ENCODE measurements at places on chromosomes 7 and 10.

GRCh38 chr7:31782411-31782991 is 95.5 kb downstream of the PPP1R17 start:
- peak; percentile 66 for DNase-seq

DNA sequence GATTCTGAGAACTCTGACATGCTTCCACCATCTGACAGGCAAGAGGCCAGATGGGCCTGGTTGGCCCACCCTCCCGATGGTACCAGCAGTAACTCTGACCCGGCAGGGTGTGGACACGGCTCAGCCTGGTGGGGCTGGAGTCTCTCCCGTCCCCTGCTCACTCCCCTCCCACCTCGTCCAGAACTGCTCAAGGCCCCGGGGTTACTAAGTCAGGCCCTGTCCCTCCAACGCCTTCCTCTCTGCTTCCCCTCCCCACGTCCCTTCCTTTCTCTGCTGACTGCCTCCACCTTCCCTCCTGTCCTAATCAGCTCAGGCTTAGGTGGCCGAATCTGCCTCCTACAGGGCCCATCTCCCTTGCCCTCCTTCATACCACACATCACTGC is 12.5 kb downstream of the CALML5 start:
- no peak for DNase-seq

GRCh38 chr7:151757274-151757673 is 119.6 kb downstream of the PRKAG2 start:
- DNase-seq = no peak

DNA sequence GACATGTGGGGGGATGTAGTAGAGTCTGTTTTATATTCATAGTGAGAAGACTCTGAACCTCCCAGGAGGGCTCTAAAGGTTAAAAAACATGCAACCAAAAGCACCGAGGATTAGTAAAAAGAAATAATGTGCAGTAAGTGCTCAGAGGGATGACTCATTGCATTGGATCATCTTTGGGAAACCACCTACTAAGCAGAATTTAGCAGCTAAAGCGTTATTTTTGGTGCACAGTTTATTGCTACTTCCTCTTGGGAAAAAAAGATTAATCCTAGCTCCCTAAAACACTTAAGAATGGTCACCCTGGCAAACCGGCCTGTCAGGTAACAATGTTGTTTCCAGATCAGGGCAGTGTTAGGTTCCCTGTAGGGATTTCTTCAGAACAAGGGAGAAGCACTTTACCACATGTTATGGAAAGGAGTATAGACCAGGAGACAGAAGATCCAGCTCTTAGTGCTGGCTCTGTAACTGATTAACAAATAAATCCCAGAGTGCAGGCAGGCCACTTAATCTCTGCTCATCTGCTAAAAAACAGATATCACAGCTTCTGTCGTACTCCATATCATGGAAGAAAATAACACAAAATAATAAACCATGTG is 44.8 kb upstream of the FAM133B start:
- no peak for DNase-seq

GRCh38 chr7:99679400-99680191 is at the start of gene CYP3A5:
TSS of gene CYP3A5 (minus strand) at chr7:99679996. CDS start at chr7:99679896, 100 bp downstream.
- no peak for DNase-seq

GRCh38 chr10:30386801-30387588 is 37.9 kb upstream of the MTPAP start:
- DNase-seq = no peak

GRCh38 chr10:20040012-20040411 is 223.8 kb downstream of the PLXDC2 start:
- DNase-seq = no peak

- peak; percentile 88 for DNase-seq
These were observed 283.5 kb upstream of the PPP2R2D start for GRCh38 chr10:131617113-131617858.

GRCh38 chr10:98101366-98101765 is 33.1 kb upstream of the R3HCC1L start:
- DNase-seq = no peak

DNA sequence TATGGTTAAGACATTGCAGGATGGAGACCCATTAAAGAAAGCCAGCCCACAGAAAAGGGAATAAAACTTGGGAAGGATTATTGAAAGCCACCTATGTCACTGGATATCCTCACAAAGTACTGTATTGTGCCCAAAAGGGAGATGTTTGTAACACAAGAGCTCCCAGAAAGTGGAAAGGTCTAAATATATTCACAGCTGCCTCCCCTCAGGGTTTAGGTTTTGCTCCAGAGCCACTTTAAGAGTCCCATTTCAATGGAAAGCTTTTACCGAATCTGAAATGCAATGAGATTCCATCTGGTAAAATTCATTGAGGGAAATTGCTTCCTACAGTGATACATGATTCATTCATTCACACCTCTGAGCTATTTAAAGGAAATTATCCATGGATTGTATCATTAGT is 176.4 kb downstream of the XPNPEP1 start:
- no peak for DNase-seq

DNA sequence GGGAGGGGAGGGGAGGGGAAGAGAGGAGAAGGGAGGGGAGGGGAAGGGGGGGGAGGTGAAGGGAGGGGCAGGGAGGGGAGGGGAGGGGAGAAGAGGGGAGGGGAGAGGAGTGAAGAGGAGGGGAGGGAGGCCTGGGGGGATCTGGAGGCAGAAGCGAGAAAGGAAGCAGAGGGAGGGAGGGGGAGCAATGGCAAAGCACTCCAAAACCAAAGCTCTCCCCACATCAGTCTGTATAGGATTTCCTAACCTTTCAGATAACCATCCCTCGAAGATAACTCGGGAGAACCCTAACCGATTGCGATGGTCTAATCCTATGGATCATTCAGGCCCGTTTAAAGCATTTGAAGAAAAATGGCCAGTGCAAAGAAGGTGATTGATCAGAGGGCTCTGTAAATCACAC is 19.0 kb downstream of the EBF3 start:
- DNase-seq = no peak

GRCh38 chr10:63256009-63256773 is 123.1 kb downstream of the NRBF2 start:
- DNase-seq = no peak

Data from spinal cord (tissue), 10 donors.